Cerebellum (tissue), 4 donors: ENCODE measurements at places on chromosomes 11 and 22. TPM values are rescaled to one million over a fixed set of nuclear protein-coding genes. Genes with fewer than 3 reads are reported as not detected.

DNA sequence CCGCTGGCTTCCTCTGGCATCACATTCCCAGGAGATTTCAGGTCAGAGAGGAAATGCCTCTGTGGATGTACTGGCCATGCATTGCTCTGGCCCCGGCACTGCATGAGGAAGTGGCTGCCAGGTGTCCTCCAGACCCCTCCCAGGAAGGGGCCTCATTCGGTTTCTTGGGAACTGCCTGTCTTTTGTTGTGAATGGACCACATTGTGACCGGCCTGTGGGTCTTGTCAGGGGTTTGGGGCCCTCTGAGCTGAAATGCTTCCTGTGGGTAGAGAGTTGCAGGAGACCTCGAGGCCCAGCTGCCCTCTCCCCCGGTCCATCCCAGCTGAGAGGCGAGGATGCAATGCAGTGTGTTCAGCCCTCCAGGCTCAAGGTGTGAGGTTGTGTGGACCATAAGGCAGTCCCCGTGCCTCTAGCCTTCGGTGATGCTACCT, 18.8 kb upstream of the ST3GAL4 start:
- no peak for DNase-seq

- no peak for DNase-seq
Observed at GRCh38 chr11:82898241-82898640, 2.0 kb downstream of the PRCP start.

- DNase-seq: no peak
Observed at GRCh38 chr11:72227316-72228228, 3.0 kb downstream of the INPPL1 start.

- no peak for DNase-seq
Observed at GRCh38 chr22:47739291-47740015, 977.0 kb downstream of the TBC1D22A start.

DNA sequence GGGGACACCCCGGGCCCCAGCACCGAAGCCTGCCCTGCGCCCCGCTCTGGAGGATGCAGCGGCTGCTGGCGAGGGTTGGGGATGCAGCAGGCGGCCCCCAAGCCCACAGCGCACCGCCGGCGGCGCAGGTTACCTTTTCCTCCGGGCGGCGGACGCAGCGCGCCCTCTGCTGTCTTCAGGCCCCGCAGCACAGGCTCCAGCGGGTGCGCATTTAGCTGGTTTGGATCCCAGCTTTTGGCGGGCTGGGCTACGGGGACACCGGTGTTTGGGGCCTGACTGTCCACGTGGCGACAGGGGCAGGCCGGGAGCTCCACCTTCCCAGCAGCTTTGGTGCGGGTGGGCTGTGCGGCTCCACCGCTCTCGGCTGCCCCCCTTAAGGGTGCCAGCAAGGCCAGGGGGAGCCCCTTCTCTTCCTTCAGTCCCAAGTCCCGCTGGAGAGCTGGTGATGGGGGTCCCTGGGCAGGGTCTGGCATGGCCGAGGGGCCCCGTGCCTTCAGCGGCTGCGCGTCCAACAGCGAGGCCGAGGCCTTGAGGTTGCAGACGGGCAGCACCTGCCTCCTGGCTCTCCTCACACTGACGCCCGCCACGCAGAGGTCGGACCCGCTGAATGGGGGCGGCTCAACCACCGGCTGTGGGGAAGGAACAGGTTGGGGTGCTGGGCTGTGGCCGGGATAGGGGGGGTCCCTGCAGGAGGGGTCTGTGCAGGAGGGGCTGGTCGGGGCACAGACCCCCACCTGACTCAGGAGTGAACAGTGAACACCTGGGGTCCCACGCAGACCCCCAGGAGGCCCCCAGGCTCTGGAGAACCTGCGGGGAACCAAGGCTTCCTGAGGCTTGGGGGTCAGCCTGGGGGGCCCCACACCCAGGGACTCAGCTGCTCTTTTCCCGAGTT, 18.0 kb upstream of the IL17REL start:
- DNase-seq: peak; percentile 86

GRCh38 chr22:30873086-30873650, 95.4 kb downstream of the MORC2 start:
- no peak for DNase-seq

DNA sequence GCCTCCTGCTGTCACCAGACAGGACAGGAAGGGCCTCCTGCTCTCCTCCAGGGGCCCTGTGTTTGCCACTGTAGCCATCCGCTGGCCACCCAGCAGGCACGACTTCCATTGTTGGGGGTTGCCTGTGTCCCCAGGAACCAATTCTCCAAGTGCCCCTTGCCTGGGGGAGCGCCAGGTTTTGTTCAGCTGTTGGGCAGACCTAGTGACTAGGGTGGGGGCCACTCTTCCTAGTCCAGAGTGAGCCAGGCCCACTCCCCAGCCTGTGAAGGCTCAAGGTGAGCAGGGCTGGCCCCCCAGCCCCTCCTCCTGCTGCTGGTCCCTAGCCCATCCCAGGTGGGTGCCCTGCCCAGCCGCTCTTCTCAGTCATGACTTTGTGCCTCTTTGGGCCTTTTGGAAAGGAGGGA, 30.9 kb downstream of the OSBPL5 start:
- DNase-seq: no peak

- no peak for DNase-seq
Observed at GRCh38 chr22:49575703-49576081, 252.0 kb downstream of the BRD1 start.

DNA sequence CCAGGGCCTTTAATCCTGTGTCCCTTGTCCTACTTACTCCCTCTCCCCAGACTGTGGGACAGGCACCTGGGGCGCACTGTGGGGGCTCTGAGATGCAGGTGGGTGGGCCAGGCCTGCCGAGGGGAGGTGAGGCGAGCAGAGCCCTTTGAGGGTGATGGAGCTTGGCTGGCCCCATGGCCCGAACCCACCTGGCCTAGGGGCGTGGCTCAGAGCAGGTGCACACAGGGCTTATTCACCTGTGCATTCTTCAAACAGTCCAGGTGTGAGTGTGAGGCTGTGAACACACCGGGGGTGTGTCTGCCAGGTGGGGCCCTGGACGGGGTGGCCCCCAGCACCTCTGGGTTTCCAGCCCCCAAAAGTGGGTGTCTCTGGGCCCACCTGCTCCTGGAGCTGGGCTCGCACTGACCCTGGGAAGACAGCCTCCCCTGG, 9.0 kb upstream of the MUC5AC start:
- no peak for DNase-seq

DNA sequence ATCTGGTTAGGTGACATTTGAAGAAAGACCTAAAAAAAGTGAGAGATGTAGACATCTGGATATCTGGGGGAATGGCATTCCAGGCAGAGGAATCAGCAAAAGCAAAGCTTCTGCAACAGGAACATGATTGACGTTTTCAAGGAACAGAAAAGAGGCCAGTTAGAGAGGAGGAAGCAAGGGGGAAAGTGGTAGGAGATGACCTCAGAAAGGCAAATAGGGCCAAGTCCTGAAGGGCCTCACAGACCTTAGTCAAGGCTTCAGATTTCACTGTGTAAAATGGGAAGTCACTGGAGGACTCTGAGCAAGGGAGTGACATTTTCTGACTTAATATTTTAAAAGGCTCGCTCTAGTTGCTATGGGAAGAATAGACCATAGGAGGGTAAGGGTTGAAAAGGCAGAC, 9.7 kb downstream of the DEUP1 start:
- no peak for DNase-seq

DNA sequence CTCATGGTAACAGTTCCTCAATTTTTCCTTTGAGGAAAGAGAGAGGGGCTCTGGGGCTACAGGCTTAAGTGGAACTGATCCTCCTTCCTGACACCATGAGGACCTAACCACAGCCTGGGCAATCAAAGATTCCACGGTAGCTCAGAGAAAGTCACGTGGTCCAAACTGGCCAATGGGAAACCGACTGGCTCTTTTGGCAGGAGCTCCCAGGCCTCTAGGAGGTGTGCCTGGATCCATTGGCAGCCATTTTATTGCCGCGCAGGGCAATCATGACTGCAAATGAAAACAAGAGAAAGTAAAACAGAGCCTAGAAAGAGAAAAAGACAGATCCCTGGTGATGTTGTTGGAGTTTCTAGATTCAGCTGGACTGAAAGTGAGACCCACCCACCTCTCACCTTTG, 27.3 kb upstream of the ASPHD2 start:
- DNase-seq: no peak

- DNase-seq: no peak
Observed at GRCh38 chr22:43850529-43850928, 11.8 kb downstream of the SULT4A1 start.

- no peak for DNase-seq
Observed at GRCh38 chr11:118592616-118593367, 14.6 kb upstream of the PHLDB1 start.

DNA sequence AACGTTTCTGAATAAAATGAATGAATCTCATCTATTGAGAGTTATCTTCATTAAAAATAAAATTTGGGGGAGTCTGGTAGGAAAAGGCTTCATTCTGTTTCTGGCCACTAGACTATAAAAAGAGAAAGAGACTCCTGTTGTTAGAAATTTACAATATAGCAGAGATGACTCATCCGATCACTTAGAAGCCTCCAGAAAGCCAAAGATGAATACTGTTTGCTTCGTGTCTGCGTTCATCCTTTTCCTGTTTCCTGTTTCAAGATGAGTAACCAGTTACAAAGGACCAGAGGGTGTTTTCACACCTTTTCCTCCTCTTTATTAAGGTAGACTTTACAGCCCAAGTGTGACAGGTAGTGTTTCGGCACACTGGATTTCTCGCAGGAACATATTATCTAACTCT, 1120.7 kb downstream of the LRRC4C start:
- no peak for DNase-seq

- DNase-seq: no peak
Observed at GRCh38 chr11:128599729-128600128, 12.4 kb upstream of the ETS1 start.

GRCh38 chr11:91630916-91631673, 593.5 kb upstream of the FAT3 start:
- DNase-seq: no peak

DNA sequence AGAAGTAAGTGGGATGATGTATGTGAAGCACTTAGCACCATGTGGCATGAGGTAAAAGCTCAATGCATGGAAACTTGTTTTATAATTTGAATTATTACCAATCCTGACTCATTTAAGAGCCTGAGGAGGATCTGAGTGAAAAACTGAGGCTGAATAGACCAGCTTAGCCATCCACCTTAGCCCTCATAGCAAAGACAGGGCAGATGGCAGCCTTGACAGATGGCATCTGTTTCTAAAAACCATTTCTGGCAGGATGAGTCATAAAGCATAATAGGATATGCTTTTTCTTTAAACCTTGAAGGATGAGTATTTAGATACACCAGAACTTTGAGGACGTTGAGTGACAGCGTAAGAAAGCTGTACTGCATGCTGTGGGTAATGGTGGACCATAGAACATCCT, 61.0 kb upstream of the NAV2 start:
- peak; percentile 83 for DNase-seq

DNA sequence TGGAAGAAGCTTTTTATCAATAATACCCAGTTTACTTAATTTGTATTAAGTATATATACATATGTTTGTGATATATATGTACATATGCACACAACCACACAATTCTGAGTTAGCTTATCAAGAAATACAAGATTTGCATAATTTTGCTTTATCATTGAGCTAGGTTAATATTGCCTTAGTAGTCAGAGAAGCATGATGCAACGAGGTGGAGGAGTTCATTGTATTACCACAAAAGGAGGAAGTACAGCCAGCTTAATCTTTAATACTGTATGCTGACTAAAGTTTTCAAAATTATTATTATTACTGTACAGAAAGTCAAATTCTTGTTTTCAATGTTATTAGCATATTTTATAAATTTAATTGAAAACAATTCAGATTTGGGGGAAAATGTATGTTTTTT, 278.4 kb upstream of the PDGFD start:
- DNase-seq: no peak

DNA sequence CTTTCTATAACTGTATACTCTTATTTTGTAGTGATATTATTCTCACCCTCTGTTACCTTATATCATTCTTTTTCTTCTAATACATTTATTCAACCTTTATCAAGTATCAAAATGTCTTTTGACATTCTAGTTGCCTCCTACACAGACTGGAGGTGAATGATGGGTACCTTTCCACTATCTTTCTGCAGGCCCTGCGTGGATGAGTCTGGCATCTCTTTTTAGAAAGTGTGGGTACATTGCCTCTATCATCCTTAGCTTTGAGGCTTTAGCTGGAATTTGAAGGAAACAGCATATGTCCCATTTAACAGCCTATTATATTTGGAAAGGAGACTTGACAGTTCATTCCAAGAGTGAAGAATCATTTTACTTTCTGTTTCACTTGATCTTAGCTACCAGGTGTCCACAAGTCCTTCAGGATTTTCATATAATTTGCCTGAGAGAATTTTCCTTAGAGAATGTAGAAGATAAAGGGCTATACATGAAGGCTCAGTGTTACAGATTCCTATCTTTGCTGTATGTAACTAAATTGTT, 192.0 kb downstream of the CWF19L2 start:
- DNase-seq: no peak

Gene TSPAN32
- total RNA-seq: 0.27 TPM

Gene CLCF1
- total RNA-seq: 0.27 TPM

Gene ZNRF3
- total RNA-seq: 13.3 TPM

Gene PACSIN2
- total RNA-seq: 24.5 TPM

Gene ACR
- total RNA-seq: not detected

Gene CCDC87
- 0.82 TPM for total RNA-seq

Gene LRRC10B
- 5.0 TPM for total RNA-seq

Gene ARHGAP42
- 21.4 TPM for total RNA-seq
